ENCODE measurements at places on chromosomes 5 and 9. TPM values are rescaled to one million over a fixed set of nuclear protein-coding genes. Genes with fewer than 3 reads are reported as not detected.

STKLD1 gene
- total RNA-seq = 1.6 TPM

- no peak for DNase-seq
Measured at GRCh38 chr5:54823006-54823405, 162.4 kb downstream of the ESM1 start.

GRCh38 chr9:93028448-93029006, 30.0 kb upstream of the SUSD3 start:
- no peak for DNase-seq

DNA sequence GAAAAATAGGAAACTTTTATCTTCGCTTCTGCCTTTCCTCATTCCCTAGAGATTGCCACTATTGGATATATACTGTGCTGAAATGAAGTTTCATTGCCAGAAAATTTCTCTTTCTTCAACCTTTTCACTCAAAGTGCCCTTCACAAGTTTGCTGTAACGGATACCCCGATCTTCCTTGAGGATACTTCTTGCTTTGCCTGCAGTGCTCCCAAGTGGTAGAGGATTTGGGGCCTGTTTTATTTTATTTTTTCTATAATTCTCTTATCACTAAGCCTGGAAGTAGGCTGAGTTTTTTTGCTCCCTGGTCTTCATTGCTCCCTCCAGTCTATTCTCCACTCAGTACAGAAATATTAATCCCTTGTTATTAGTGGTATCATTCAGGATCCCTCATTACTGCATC, 481.4 kb upstream of the CDH18 start:
- no peak for DNase-seq

DAB2 gene
- total RNA-seq = 164 TPM

- no peak for DNase-seq
Measured at GRCh38 chr5:87400305-87400899, 12.3 kb downstream of the CCNH start.

NEUROG1 gene
- not detected for total RNA-seq

PCDHA4 gene
- 0.59 TPM for total RNA-seq

NR4A3 gene
- total RNA-seq = 1.7 TPM

- no peak for DNase-seq
Measured at GRCh38 chr9:88776717-88777497, 214.4 kb upstream of the S1PR3 start.

CAVIN4 gene
- total RNA-seq = 1.7 TPM

GRCh38 chr5:2669913-2670312, 81.6 kb downstream of the IRX2 start:
- DNase-seq = no peak

GRCh38 chr9:85516976-85517637, 224.6 kb downstream of the AGTPBP1 start:
- DNase-seq = no peak

- DNase-seq = no peak
Measured at GRCh38 chr9:108521063-108521590, 334.7 kb downstream of the ACTL7B start.

GRCh38 chr5:139751236-139751635, 44.4 kb upstream of the PSD2 start:
- DNase-seq = no peak

DNA sequence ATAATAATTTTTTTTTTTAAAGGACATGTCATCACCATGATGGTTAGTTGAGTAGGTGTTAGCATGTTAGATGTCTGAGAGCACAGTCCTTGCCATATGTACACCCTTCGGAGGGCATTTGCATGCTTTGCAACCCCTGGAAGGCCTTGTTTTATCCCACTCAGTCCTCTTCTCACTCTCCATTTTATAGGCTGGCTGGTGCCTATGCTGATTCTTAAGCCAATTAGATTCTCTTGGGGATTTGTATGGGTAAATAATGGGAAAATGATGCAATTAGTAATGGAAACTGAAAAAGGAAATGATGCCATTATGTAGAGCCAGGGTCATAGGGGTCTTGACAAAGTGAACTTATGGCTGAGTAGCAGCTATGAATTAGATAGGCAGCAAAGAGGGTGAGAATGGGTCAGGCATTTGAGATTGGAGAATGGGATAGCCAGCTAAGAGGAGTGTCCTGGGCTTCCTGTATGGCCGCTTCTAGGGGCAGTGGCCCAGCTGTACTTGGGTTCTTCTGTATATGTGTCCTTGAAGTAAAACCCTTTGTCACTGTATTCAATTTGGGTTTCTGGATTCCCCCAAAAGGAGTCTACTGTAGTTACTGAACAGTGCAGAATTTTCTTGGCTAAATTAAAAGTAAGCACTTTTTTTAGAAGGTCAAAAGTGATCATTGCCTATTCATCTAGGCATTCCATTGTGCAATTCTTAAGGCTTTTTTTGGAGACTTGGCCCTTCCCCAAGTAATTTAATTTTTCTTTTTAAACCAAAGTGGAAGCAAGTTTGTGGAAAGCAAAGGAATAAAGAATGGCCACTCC, 31.6 kb downstream of the LRRTM2 start:
- DNase-seq = no peak

CDH9 gene
- not detected for total RNA-seq

GARIN3 gene
- total RNA-seq = not detected

UGT3A2 gene
- total RNA-seq = not detected

PDGFRB gene
- total RNA-seq = 89.3 TPM

DNA sequence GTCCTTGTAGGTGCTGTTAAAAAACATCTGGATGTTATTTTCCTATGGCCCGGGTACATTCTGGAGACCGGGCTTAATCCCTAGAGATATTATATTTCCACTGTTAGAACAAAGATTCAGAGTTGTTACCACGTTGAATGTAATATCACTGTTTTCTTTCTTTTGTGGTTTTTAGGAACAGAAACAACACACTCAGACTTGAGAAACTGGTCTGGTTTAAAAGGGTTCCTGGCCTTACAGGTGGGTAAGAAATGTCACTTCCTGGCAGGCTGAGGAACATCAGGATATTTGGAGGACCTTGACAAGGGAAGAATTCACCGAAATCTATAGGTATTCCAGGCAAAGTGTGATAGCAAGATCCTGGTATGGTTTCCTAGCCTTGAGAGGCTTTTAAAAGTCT, 10.3 kb upstream of the ANXA2R start:
- no peak for DNase-seq

FAM153A gene
- 3.7 TPM for total RNA-seq

SLCO4C1 gene
- 29.5 TPM for total RNA-seq

DNA sequence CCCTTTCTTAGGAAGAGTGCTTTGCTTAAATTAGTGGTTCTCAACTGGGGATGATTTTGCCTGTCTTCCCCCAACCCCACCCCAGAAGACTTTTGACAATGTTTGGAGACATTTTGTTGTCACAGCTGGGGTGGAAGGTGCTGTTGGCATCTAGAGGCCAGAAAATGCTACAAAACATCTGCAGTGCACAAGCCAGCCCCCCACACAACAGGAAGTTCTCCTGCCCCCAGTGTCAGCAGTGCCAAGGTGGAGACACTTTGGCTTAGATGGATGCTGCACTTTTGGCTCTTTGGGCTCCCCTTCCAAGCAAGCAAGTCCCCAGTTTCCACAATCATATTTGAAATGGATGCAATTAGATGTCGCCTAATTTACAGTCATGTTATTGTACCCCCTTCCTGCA, 2.7 kb downstream of the HEMGN start:
- DNase-seq = no peak

DNA sequence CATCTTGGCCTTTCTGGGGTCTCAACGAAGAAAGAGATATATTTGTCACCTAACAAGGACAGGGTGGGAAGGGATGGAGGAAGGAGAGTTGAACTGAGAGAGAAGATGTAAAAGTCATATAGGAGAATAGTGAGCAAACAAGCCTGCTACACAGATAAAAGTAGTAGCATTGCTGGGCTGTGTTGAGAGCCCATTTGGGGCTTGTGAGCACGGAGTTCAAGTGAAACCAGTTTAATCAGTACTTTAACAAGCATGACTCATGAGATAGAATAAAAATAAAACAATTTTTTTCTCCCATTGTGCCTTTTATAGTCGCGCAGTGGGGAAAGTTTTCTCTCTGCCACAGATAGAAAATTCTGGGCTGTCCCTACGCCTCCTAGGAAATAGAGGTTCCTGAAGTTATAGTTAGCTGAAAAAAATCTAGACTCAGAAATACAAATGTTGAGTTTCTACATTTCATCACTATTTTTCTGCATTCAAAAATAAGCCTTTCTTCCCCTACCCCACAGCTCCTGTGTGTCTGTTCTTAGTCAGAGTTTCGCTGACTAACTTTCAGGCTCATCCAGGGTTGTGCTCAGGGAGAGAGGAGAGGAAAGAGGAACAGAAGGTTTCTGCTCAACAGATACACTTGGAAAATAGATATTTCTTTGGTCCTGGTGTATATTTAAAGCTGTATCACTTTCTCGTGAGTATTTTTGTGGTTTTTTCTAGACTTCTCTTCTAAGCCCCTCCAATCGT, 395.8 kb upstream of the ADAMTSL1 start:
- no peak for DNase-seq

GRCh38 chr9:137812356-137813023, 65.1 kb upstream of the CACNA1B start:
- DNase-seq = no peak

DNA sequence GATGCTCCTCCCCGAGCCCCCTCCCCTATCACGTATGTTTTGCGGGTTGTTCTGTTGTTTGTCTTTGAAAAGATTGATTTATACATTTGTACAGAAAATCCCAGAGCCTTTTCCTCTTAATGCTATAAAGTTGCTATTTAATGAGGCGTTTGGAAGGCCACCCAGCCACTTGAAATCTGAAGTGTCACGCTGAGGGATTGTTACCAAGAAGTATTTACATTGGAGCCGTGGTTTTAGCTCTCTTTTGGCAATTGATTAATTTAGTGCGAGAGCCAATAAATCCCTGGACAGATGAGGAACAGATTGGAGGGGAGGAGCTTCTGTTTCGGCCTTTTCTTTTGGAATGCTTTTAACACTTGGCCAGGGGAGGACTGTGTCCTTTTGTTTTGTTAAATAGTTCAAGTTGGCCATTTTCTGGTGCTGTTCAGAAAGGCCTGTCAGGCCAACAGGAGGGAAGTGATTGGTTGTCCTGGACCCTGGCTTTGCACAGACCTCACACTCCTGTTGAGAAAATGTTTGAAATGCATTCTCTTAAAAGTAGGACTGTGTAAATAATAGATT, 250.2 kb downstream of the PDZD2 start:
- no peak for DNase-seq

RNF180 gene
- 12.2 TPM for total RNA-seq

MED27 gene
- total RNA-seq = 15.7 TPM

DNA sequence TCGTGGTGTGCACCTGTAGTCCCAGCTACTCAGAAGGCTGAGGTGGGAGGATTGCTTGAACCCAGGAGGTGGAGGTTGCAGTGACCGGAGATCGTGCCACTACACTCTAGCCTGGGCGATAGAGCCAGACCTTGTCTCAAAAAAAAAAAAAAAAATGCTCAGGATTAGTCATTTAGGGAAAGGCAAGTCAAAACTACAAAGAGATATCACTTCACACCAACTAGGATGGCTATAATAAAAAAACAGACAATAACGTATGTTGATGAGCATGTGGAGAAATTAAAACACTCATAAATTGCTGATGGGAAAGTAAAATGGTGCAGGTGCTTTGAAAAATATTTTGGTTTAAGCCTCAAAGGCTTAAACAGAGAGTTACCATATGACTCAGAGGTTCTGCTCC, 6.3 kb upstream of the ANKRD34B start:
- no peak for DNase-seq

DNA sequence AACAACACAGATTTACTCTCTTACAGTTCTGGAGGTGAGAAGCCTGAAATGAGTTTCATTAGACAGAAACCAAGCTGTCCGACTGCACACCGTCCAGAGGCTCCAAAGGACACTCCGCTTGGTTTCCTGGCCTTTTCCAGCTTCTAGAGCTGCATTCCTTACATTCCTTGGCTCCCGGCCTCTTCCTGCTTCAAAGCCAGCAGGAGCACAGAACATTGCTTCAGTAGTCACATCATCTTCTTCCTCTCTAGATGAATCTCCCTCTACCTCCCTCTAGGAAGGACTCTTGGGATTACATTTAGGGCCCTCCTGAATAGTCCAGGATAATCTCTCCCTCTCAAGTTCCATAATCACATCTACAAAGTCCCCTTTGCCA, 213.3 kb downstream of the CDK5RAP2 start:
- DNase-seq = no peak
